ENCODE measurements at places on chromosomes 6 and 20.

GRCh38 chr20:22471156-22471836 is 113.1 kb downstream of the FOXA2 start:
- DNase-seq = no peak

DNA sequence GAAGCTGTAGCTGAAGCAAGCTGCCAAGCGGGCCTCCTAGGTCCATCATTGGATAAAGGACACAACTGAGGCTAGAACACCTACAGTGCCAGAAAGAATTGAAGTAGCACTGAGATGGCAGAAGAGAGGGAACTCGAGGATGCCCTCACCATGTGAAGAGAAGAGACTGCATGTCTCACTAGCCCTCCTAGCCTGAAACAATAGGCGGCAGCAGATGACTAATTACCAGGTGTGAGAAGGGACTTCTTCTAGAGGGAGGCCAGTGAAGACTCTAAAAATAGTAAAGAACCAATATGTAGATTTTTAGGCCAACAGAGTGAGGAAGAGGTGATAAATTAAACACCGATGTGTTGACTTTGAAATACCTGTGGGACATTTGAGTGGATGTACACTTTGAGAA is 50.3 kb downstream of the LGSN start:
- DNase-seq = no peak

DNA sequence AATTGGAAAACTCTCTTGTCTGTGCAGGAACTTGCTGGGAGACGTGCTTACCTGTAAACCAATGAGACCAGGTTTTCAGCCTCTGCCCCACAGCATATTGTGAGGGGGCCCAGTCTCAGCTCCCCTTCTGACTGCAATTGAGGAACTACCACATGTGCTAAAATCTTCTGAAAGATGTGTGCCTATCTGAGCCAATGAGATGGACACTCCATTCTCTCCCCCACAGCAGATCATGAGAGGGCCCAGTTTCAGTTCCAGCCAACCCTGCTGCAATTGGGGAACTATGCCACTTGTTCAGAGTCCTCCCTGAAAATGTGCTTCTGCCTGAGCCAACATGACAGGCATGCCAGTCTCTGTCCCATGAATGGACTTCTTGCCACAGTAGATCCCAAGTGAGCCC is 20.9 kb upstream of the PI3 start:
- DNase-seq = no peak

DNA sequence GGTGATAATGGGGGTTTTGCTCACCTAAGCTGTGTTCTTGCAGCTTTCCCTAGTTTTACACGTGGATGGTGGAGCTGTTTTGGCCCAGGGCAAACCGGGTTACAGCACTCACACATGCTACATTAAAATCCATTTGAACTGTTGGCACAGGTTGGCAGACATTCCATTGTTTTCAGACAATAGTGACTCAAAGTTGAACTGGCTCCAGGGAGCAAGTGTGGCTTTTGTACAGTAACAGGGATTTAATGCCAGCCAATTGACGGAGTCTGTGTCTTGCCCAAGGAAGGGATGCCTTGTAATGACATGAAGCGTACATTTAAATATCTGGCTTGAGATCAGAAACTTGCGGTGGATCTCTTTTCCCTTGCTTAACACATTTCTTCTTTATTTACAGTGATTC is 183.1 kb downstream of the DTNBP1 start:
- DNase-seq = no peak

- no peak for DNase-seq
Observed at GRCh38 chr6:128078276-128078675, 177.4 kb upstream of the THEMIS start.

- DNase-seq = no peak
Observed at GRCh38 chr20:24588725-24589340, 119.4 kb downstream of the SYNDIG1 start.

GRCh38 chr6:122268394-122268793 is 131.1 kb upstream of the HSF2 start:
- no peak for DNase-seq

- DNase-seq = no peak
Observed at GRCh38 chr6:139126931-139127330, 7.9 kb upstream of the HECA start.

GRCh38 chr6:15791448-15792181 is 128.8 kb upstream of the DTNBP1 start:
- DNase-seq = no peak

Data from HCEC 1CT (cell line).